ENCODE measurements at places on chromosomes 5 and 9.

GRCh38 chr5:39355324-39355723 lies 9.0 kb downstream of the C9 start:
- no peak for DNase-seq

- DNase-seq = no peak
These were observed 24.5 kb upstream of the TOR1B start for GRCh38 chr9:129778469-129778868.

DNA sequence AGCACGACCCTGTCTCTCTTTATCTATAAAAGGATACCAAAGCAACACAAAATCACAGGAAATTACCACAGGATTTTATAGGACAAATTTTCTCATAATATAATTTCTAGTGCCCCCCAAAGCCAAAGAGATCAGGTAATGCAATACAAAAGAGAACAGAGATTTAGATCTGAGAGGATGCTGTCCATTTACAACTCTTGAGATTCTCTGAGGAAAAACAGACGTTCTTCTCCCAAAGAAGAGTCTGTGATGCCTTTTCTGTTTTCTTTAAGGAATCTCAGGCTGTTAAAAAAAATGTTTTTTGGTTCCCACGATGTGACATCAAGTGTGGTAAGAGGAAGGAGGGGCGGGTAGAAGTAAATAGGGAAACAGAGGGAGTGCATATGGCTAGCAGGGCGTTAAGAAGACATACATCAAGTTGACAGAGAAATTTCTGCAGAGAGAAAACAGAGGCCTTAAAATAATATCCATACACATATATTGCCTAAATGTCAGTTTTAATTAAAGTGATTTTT lies 274.7 kb downstream of the YTHDC2 start:
- DNase-seq = no peak

DNA sequence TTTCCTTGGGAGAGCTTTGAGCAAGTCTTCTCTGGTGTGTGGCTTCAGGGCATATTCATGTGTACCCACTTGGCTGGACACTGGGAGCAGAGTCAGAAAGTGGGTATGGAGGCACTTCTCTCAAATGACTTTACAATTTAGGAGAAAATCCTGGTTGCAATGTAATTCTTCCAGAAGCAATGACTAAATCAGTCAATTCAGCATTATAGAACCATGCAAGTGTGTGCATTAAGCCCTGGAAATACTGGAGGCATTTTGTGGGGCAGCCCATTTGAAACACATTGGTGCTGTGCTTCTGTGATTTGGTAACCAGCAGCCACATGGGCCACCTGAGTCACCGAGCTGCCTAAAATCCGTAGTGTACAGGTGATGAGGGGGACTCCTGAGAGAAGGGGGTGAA lies 94.6 kb upstream of the TAS2R1 start:
- no peak for DNase-seq

GRCh38 chr9:110041452-110041851 lies 166.5 kb downstream of the C9orf152 start:
- DNase-seq = no peak

- no peak for DNase-seq
These were observed 98.4 kb upstream of the CPLX2 start for GRCh38 chr5:175772747-175773533.

- DNase-seq = no peak
These were observed 322.8 kb downstream of the GLIS3 start for GRCh38 chr9:3976865-3977613.

DNA sequence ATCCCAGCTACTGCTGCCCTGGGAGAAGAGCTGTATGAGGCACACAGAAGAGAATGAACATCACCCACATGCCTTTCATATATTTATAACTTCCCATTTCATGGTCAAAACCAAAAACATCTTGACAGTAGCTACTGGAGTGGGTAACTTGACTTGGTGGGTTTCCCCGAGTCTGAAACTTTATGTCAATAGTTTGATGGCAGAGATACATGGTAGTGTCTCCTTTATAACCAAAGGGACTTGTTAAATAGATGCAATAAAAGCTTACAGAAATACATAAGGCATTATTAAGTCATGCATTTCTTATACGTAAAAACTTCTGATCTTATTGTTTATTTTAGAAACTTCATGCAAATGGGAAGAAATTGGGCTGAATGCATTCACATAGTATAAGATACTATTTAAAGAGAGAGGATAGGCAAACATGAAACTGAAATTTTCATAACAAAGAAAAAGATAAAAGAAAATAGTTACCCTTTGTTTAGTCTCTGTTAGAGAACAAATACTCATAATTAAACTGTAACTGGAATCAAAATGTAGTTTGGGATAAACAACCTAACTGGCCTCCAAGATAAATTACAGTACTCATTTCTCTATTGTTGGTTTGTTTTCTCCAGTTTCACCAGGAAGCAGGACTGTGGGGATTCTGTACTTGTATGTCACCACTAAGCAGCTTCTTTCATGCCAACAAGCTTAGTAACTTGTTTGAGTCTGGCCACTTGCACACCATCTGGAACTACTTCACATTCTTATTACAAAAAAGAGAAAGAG lies 459.3 kb upstream of the MEF2C start:
- peak; percentile 91 for DNase-seq

DNA sequence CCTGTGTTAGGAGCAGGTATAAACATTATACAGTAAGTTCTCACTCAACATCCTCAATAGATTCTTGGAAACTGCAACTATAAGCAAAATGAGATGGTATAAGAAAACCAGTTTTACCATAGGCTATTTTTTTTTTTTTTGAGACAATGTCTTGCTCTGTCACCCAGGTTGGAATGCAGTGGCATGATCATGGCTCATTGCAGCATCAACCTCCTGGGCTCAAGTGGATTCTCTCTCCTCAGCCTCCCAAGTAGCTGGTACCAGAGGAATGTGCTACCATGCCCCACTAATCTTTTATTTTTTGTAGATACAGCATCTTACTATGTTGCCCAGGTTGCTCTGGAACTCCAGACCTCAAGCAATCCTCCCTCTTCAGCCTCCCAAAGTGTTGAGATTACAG lies 50.1 kb upstream of the ADRB2 start:
- DNase-seq = no peak

- DNase-seq = no peak
These were observed 87.0 kb upstream of the MTAP start for GRCh38 chr9:21715408-21715807.

DNA sequence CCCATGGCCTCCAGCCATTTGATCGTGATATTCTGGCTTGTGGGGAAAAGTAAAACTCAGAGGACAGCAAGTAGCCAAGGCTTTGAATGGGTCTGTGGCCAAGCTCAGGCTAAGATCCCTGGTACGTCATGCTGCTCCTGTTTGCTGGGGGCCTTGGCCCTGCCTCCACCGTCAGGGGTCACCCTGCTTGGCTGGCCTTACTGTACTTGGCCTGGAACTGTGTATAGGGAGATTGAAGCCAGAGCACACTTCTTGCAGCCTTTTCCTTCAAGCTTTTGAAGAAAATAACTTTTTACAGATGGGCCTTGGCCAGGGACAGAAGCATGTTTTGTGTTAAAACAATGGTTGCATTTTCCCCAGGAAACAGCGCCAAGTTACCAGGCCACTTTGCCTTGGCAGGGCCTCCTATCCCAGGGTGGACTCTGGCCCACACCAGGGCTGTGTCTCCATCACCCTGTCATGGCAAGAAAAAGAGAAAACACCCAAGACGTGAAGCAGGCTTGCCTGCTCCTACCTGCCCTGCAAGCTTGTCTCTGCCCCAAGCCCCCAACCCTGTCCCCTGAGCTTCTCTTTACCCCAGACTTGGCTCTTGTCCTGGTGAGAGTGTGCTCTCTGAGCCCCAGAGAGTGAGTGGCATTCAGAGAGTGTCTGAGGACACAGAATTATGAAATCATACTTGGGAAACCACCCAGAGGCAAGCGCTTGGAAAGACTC lies 286.9 kb downstream of the GADD45G start:
- DNase-seq = peak; percentile 13

DNA sequence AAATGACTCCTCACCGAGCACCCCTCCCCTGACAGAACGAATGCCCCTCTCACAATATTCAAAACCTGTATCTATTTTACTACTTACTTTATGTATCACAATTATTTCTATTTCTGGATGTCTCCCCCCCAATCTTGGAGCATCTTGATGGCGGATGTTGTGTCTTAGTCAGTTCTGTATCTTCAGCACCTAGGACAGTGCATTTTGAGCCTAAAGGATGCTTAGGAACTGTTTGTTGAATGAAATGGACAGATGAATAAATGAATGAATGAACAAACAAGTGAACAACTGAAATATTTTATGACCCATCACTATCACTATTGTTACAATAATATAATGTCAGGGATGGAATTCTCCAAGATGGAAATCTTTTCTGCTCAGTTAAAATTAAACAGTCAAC lies 295.7 kb downstream of the DNAH5 start:
- DNase-seq = no peak

DNA sequence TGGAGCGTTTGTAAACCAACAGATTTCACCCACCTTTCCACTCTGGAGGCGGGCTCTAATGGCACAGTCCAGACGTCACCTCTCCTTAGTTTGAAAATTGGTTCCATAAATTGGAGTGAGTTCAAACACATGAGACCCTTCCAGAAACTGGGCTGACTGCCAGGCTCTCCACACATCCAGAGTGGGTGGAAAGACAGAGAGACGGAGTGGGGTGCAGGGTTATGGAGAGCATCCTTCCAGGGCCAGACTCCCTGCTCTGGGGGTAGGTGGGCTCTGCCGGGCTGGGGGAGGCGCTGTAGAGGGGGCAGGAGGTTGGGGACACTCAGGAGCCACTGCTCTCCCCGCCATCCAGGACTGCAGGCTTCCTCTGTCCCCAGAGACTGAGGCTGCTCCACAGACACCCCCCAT lies 104.7 kb upstream of the PHYKPL start:
- no peak for DNase-seq

- no peak for DNase-seq
These were observed 46.2 kb downstream of the DMRT2 start for GRCh38 chr9:1096155-1096964.

GRCh38 chr5:104606258-104606829 lies 1043.8 kb upstream of the NUDT12 start:
- no peak for DNase-seq

DNA sequence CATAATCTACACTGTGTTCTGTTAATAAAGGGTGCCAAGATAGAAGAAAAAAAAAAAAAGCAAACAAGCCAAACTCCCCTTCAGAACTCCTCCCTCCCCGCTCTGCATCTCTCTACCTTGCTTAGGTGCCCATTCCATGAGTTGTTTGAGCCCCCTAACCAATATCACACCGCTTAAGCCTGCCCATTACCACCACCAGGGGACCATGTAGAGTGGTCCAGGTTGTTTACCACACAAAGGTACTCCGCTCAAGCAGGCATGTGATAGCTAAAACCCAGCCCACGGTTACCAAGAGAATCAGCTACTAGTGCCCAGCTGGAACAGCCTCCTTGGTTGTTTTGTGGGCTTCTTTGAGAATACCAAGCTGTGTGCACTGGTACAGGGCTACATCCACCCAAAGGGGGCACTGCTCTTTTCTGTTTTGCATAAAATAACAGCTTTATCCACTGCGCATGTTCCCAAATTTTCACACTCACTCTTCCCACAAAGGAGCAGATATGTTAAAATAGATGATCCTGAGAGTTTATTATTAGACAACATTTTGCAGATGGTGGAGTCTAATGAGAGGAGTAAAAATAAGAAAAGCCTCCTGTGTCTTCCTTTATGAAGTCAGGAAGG lies 304.1 kb downstream of the DEPDC1B start:
- no peak for DNase-seq

DNA sequence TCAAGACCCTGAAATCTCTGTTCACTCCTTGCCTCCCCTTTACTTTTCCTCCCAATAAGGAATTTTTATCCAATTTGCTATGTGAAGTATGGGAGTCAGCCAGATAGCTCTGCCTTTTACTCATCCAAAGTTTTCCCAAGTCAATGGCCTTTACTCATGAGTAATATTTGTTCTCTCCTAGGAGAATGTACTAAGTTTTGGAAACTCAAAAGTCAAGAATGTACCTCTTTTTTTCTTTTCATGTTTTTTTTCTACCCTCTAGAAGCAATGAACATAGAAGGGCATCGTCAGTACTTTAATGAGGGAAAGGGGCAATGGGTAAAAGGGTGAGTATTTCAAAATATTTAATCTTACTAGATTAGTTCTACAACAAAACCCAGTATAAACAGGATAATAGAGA lies 140.2 kb upstream of the SGCD start:
- DNase-seq = peak; percentile 72

DNA sequence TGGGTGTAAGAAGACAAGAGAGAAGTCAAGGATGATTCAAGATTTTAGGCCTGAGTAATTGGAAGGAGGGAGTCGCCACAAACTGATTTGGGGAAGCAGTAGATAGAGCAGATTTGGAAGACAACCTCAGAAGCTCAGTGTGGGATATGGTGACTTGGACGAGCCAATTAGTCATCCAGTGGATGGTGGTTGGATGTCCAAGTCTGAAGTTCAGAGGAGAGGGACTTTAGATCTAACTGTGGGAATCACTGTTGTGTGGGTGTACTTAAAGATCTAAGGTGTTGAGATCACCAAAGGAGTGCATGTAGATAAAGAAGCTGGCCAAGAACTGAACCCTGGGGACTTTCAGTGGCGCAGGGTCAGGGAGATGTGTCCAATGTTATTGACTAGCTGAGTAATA lies 2.2 kb downstream of the IDNK start:
- DNase-seq = no peak

DNA sequence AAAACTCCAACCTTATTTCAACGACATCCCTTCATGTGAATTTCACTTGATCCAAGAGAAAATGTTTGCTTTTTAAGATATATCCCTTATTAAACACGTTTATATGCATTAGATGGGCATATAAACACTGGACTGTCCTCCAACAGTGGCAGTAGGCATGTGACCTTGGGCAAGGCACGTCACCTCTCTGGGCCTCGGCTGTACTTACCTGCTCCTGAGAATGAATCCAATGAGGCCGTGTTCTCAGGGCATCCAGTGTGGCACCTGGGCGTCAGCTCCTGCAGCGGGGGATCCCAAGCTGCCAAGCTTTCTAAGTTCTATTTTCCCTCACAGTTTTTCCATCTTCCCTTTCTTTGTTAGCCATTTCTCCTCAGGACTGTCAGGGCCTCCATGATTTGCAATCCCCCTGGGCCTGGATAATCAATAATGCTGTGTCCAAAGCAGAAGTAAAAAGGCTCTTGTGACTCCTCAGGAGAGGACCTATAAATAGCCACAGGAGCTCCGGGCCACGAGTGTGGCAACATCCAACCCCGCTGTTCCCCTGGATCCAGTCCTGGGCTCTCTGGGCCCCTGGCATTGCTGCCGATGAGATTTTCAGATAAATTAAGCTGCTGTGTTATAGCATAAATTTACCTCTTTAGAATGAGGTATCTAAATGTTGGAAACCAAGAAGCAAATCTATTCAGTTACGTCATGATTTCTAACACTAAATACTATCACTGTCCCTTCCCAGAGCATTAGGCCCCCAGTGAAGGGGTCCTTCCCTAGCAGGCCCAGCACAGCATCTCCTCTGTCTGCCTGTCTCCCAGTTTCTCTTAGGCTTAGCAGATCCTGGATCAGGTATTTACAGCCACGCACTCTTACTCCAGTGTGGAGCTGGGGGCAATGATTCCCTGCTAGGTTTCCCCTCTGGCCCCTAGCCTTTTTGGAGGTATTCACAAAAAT lies 76.8 kb downstream of the PTPN3 start:
- no peak for DNase-seq

- DNase-seq = peak; percentile 93
These were observed 233.5 kb downstream of the FRMD3 start for GRCh38 chr9:83304686-83305085.

Data from fibroblast of skin of abdomen (primary cell).